ENCODE measurements at places on chromosomes 11 and 22. TPM values are rescaled to one million over a fixed set of nuclear protein-coding genes. Genes with fewer than 3 reads are reported as not detected.

Gene PANX3
- total RNA-seq: not detected

Gene GAL3ST1
- not detected for total RNA-seq

Gene DAGLA
- 1.7 TPM for total RNA-seq

Gene F2
- total RNA-seq: not detected

Gene CSNK2A3
- 4.1 TPM for total RNA-seq

Gene CYP2D6
- total RNA-seq: 0.13 TPM

Gene CABP7
- not detected for total RNA-seq

Gene PRDM11
- 4.8 TPM for total RNA-seq

Gene MDK
- 50.0 TPM for total RNA-seq

Gene HBD
- not detected for total RNA-seq

Gene EXPH5
- total RNA-seq: 0.22 TPM

Gene SCUBE2
- 0.50 TPM for total RNA-seq

Gene FXYD6
- total RNA-seq: 0.53 TPM

Gene MMP8
- total RNA-seq: not detected

Gene RBMXL2
- total RNA-seq: 0.40 TPM

Gene GGTLC2
- not detected for total RNA-seq

Gene ASRGL1
- 37.5 TPM for total RNA-seq

Gene EHF
- total RNA-seq: not detected

Gene ANAPC15
- total RNA-seq: 34.2 TPM

Gene CCDC34
- total RNA-seq: 8.2 TPM

Gene KRTAP5-9
- total RNA-seq: not detected

Gene SERPIND1
- 1.5 TPM for total RNA-seq

Gene MUC6
- not detected for total RNA-seq

Gene DNAJB7
- total RNA-seq: not detected

Gene ST14
- total RNA-seq: not detected

Gene ZNF408
- total RNA-seq: 8.9 TPM

Gene GPR83
- not detected for total RNA-seq

Gene DEUP1
- not detected for total RNA-seq

Gene HTR3A
- not detected for total RNA-seq

Gene VSIG10L2
- total RNA-seq: not detected

Gene OVCH2
- not detected for total RNA-seq

Gene PDGFB
- 69.5 TPM for total RNA-seq

Gene NEU3
- 6.6 TPM for total RNA-seq

Gene CNTF
- total RNA-seq: 4.0 TPM

Gene FAM227A
- total RNA-seq: 1.5 TPM

Gene ZFP91
- 73.7 TPM for total RNA-seq

Gene LRRC75B
- total RNA-seq: 3.7 TPM

Gene KIF18A
- 36.8 TPM for total RNA-seq

Gene APOA5
- not detected for total RNA-seq

Gene APOBEC3A
- not detected for total RNA-seq

Gene MYOD1
- not detected for total RNA-seq

Gene CALCA
- total RNA-seq: not detected

Gene C22orf31
- not detected for total RNA-seq

Gene TMPRSS6
- not detected for total RNA-seq

Gene ZDHHC13
- 108 TPM for total RNA-seq

Gene ROM1
- 3.7 TPM for total RNA-seq

Gene DCHS1
- total RNA-seq: 39.4 TPM

Gene RAG1
- total RNA-seq: 1.7 TPM

Gene SCGB2A2
- total RNA-seq: not detected

Gene HTATIP2
- 60.7 TPM for total RNA-seq
